ENCODE measurements at places on chromosomes 3 and 15.

- DNase-seq = no peak
Measured at GRCh38 chr15:99980752-99981151, 247.5 kb upstream of the LYSMD4 start.

DNA sequence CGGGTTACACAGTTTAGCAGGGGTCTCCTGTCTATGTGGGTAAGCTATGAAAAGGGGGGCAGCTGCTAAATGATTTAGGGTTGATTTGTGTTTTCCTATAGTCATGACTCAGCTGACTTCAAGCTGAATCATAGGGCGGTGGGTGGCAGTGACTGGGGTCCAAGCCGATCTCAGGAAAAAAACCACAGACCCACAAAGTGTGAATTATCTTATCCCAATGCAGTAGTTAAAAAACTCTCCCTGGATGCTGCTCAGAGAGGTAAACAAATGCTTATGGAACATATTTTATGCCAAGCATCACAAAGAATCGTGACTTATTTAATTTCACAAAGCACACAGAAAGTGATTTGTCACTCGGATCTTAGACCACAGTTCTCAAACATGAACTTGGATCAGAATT lies 18.4 kb upstream of the TOPAZ1 start:
- no peak for DNase-seq

GRCh38 chr3:174863488-174863887 lies 4.4 kb downstream of the NAALADL2 start:
- DNase-seq = no peak

- peak; percentile 86 for DNase-seq
Measured at GRCh38 chr3:137013951-137014688, 56.3 kb downstream of the IL20RB start.

DNA sequence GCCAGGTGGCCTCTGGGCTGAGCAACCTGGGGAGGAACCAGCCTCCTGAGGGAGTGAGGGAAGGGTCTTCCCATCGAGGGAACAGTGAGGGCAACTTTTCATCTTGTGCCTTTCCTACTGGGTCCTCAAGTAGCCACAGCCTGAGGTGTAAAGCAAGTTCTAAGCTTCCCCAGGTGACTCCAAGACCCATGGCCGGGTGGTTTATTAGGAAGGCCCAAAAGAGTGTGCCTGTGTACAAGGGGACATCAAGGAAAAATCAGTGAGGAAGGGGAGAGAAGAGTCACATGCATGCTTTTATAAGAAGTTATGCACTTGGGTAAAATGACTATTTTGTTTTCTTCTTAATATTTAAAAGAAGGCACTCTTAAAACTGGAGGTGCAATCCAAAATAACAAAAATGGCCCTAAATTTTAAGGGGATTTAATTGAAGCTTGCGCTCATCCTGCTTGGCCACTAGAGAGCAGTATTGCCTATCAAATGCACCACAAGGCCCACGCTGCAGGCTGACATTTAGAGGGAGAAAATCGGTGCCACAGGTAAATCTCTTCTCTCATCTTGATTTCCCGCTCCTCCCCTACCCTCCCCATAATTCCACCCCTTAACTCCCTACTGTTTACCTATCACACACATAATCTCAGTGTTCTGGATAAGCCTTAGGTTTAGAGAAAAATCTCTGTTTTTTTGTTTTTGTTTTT lies 6.7 kb downstream of the NANOGP8 start:
- DNase-seq = peak; percentile 66

DNA sequence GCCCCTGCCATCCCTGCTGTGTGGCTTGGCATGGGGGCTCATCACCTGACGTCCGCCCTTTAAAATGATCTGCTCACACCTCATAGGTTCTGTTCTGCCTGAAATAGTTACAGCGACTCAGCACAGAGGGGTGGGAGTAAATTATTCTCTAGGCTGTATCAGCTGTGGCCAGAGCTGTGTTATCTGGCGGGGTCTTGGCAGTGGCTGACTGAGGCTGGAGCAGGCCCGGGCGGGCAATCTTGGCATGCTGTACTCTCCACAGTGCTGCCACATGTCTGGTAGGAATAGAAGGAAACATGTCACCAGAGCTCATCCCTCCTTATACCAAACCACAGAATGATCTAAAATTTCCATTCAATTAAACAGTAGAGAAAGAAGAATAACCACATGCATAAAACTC lies 499.9 kb upstream of the LMCD1 start:
- no peak for DNase-seq

DNA sequence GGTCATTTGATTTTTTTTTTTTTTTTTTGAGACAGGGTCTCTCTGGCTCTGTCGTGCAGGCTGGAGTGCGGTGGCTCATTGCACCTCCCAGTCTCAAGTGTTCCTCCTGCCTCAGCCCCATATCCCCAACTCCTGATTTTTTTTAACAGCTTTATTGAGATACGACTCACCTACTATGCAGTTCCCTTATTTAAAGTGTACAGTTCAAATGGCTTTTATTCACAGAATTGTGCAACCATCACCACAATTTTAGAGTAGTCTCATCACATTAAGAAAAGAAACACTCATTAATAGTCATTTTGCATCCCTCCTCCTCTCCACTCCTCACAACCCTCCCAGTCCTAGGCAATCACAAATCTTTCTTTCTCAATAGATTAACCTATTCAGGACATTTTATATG lies 1.9 kb upstream of the TRA2B start:
- peak; percentile 62 for DNase-seq

DNA sequence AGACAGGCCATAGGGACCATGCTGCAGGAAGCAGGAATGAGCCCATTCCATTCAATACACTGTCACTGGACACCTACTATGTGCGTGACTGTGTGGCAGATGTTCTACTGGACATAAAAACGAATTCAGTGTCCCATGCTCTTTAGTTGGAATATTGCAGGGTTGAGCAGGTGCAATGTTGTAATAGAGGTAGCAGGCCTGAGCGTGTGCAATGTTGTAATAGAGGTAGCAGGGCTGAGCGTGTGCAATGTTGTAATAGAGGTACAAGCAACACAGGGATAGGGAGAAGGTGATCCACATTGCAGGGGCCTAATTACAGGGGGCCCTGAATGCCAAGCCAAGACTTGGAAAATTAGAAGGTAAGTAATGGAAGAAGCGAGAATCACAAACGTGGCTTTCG lies 261.4 kb upstream of the HES1 start:
- DNase-seq = no peak

GRCh38 chr3:119469418-119470189 lies 841 bp downstream of the POGLUT1 start:
- peak; percentile 14 for DNase-seq

DNA sequence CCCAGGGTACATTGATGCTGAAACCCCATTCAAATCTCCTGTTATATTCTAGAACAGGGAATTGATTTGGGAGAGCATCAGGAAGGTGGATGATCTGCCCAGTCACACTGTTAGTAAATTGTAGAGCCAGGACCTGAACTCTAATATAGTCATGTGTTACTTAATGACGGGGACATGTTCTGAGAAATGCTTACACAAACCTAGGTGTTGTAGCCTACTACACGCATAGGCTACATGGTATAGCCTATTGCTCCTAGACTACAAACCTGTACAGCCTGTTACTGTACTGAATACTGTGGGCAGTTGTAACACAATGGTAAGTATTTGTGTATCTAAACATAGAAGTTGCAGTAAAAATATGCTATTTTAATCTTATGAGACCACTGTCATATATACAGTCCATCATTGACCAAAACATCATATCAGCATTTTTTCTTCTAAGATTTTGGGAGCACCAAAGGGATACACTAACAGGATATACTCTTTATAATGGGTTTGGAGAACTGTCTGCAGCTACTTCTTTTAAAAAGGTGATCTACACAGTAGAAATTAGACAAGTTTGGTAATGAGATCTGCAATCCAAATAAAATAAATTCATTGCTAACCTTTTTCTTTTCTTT lies 5.8 kb downstream of the B2M start:
- no peak for DNase-seq

DNA sequence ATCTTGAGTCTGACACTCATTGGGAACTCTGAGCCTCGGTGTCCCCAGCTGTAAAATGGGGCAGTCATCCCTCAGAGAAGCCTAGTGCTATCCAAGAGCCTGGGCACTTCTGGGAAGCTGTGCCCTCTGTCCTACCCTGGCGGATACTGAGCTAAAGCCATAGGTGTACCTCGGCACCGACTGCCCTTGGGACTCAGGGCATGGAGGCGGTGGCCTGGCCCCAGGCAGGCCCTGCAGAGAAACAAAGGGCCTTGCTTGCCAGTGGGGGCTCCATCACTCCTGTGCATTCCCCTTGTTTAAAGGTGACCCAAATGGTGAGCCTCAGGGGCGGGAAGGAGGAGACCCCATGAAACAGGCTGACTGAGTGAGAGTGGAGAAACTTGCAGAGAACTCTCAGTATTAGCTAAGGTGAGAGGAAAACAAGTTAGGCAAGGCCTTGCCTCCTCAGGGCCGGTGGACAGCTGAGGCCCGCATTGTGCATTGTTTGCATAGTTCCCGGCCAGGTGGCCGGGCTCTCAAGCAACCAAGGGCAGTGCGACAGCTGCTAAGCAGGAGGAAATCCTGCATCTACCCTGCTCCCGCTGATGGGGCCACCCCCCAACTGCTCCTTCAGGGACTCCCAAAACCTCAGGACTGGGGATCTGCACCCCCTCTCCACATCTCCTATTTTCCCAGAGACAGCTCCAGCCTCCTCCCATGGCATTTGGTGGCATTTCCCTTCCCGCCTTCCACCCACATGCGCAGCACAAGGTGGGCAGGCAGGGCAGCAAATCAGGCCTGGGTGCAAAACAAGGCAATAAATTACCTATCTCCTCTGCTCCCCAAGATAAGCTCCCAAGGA lies 4.3 kb downstream of the PFKFB4 start:
- DNase-seq = no peak
